ENCODE measurements at places on chromosomes 4 and X.

DNA sequence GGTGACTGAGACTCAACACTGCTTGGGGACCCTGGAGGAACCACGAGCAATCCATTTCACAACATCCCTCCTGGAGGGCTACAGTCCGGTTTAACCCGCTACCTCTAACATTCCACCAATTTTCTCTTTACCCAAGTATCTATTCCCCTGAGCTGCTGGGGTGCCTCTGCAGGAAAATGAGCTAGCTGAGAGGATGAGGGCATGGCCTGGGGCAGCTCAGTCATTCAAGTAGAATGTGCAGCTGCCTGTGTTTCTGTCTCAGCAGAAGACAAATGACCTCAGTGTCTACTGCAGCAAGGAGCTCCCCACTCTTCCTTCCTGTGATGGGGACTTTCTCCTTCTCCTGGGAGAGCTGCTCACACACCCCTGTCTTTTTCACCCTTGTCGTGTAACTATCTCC, 120.8 kb downstream of the ZNF518B start:
- DNase-seq, result no peak

- DNase-seq, result no peak
Observed at GRCh38 chr4:2732526-2732925, 23.6 kb downstream of the TNIP2 start.

GRCh38 chrX:118807151-118808017, 16.2 kb upstream of the ZCCHC12 start:
- peak; percentile 40 for DNase-seq

GRCh38 chrX:66756717-66757116, 117.8 kb upstream of the EDA2R start:
- DNase-seq, result no peak

DNA sequence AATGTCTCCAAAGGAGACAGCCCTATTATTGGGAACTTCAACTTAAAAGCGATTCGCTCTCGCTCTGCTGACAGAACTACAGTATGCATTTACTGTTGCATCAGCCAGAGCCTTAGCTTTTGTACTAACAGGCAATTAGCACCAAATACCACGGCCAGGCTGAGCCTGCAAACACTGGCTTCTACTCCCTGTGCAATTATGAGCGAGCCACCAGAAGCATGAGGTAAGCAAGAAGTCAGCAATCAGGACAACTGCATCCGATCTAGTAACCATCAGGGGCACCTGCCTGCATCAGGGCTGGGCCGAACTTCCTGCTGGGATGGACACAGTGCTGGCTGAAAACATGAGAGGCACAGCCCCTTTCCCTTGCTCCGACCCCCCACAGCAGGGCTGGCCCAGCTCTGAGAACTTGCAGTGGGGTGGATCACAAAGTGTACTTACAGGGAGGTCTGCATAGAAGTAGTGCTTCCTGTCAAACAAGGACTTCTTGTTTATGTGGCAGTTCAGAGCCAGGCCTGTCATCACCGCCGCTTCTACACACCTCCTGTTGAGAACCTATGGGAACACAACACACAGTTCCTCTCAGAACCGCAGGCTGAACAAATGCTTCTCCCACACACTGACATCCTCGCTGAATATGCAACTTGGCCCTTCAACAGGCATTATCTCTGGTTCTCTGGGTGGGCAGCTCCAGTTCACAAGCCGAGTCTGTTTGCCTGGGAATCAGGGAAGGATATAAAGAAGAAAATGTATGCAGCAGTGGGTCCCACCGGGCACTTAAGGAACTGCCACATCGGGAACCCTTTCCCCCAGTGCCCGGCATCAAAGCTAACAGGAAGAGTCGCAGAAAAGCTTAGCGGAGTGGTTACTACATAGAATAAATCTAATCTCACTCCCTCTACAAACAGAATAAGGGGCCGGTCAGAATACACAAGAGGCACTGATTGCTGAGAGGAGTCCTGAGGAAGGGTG, 41.5 kb downstream of the GATB start:
- DNase-seq, result no peak

DNA sequence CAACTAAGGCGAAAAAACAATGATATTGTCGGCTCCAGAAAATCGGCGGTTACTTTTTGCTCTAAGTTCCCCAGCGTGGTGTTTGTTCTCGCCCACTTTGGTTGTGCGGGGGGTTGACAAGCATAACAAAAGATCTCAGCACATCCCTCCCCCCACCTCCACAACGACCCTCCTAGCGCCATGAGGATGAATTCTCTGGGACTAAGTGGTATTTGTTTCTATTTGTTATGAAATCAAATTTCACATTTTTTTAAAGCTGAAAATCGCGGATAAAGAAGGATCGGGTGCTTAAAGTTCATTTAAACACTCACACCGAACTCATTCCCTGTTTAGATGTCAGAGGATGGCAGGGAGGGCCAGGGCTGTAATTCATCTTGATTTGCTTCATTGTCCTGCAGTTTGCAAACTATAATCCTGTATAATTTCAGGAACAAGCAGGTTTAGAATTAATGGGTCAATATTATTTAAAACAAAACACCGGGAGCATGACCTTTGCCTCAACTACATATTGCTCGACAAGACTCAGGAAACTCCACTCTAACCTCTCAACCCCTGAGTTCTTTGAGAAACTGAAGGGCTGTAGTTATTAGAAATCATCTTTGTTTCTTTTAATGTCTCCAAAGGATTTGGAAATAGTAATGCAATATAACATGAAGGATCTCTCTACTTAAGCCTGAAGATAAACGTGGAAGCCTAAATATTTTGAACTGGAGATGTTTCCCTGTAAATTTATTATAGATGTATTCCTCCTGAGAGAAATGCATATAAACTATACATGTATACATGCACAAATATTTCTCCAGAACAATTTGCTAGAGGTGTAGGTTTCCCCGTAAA, 6.4 kb downstream of the PITX2 start:
- DNase-seq, result no peak

GRCh38 chr4:161991811-161992210, 172.0 kb downstream of the FSTL5 start:
- DNase-seq, result no peak

GRCh38 chrX:136032370-136032769, 47.1 kb downstream of the SLC9A6 start:
- no peak for DNase-seq

GRCh38 chr4:169188204-169188603, 82.6 kb downstream of the SH3RF1 start:
- DNase-seq, result no peak

DNA sequence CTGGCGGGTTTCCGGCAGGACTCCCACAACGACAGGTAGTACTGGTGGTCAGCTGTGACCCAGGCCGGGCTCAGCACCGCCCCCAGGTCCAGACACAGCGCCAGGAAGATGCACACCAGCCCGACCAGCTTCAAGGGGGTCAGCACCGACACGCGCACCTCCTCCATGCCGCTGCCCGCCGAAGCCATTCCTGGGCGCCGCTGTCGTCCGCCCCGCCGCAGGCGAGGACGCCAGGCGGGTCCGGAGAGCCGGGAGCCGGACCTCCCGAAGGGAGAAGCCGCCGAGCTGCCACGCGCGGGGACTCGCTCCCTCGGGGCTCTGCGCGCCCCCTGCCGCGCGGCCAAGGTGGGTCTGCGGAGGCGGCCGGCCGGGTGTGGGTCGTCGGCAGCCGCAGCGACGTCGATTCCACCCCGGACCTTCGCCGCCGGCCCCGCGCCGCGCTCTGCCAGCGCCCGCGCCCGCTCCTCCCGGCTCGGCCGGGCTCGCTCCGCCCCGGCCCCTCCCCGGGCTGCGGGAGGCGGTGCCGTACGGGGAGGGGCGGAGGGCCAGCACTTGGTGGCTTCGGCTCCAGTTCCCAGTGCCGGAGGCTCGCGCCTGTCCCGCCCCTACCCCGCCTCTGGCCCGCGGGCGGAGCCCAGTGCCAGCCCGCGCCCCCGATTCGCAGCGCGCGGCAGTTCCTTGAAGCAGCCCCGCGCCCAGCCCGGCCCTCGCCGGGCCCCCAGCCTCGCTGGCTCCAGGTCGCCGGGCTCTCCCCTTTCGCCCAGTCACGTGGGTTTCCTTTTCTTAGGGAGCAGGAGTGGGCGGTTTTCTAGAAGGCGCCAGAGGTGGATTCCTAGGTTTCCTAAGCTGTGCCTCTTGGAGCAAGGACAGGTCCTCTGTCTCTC, at the start of gene TMEM47:
Gene TMEM47, minus strand, starts transcription at position 444 of the 884 bp plus-strand sequence. Its CDS starts 256 bp downstream, at position 188.
- no peak for DNase-seq

GRCh38 chr4:74038425-74039314, at the start of gene CXCL3:
Gene CXCL3, minus strand, starts transcription at chr4:74038689. Its CDS starts 78 bp downstream, at chr4:74038611.
- DNase-seq, result peak; percentile 61

- peak; percentile 49 for DNase-seq
Observed at GRCh38 chr4:147096667-147097604, 151.3 kb upstream of the TTC29 start.

- no peak for DNase-seq
Observed at GRCh38 chr4:87500092-87500462, 29.1 kb downstream of the SPARCL1 start.

DNA sequence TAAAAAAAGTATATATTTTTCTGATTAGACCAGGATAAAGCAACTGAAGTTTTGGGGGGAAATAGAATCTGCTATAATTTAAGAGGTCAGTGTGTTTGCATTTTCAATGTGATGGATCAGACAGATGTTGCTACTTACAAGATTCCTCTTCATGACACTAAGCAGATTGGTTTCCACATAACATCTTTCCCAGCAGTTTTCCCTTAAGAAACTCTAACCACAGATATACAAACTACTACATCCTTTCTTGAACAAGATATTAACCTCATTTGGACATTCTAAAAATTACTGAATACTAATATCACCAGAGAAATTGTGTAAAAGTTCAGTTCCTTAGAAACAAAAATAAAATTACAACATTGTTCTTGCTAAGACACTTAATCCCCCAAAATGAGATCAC, 106.7 kb upstream of the GUCY1A1 start:
- DNase-seq, result no peak

DNA sequence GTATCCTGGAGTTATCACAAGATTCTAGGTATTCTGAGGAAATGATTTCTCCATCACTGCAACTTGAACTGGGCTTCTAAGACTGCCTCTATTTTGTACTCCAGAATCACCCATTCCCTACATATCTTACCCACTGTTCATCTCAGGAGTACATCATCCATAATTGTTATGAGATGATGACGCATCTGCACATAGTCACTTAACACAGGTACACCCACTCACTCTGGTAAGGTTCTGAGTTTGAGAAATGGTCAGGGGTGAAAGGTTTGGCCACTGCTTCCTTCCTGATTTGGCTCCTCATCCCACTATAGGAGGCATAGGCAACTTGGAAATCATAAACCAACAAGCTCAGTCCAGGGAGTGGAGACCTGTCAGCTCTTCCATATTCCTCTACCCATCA, 143.9 kb downstream of the GLRA2 start:
- DNase-seq, result no peak

DNA sequence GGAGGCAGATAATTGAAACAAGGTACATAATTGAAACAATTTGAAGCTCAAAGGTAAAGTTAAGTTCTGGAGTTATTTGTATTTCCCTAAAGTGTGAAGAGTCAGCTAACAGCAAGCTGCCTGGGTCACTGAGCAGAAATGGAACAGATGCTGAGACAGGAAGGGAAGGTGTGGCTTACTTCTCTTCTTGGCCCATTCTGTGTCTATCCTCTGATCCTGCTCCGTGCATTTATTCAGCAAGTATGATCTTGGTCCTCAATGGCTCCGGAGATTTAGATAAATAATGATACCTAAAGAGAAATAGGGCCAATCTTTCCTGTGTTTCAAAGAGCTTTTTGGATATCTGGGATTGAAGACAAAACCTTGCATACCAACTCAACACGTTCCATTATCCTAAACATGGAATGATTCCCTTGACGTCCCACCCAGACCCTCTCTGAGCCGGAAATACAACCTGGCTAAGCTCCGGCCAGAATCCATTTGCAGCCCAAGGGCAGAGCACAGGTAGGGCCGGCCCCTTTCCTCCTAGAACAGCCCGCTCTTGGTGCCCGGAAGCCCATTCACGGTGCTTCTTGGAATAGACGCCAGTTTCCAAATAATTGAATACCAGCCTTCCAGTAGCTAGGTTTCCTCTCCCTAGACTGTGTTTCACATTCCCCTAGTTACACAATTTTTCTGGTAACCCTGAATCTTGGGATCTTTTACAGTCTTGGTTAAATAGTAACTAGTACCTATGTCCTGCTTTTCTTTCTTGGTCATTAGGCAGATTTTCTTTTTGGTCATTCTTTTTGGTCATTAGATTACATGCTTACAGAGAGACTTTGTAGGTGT, 211.0 kb downstream of the NWD2 start:
- DNase-seq, result no peak

DNA sequence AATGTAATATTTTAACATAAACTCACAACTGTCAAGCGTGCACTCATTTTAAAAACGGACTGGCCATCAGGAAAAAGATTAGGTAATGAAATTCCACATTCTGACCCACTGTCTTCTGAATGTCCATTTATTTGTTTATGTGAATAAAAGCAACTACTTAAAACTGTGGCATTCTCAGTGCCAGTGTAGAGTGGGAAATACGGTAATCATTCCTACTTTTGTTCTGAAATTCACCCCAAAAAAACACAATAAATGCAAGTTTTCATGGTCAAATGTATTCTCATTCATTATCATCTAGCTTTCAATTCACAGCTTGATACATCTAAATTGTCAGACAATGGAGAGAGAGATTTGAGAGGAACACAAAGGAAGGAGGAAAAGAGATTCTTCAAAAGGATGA, 260.9 kb downstream of the DCHS2 start:
- DNase-seq, result no peak

GRCh38 chrX:20968996-20969395, 405.2 kb upstream of the CNKSR2 start:
- DNase-seq, result no peak

GRCh38 chr4:88012647-88013046, 5.2 kb downstream of the PKD2 start:
- peak; percentile 85 for DNase-seq

DNA sequence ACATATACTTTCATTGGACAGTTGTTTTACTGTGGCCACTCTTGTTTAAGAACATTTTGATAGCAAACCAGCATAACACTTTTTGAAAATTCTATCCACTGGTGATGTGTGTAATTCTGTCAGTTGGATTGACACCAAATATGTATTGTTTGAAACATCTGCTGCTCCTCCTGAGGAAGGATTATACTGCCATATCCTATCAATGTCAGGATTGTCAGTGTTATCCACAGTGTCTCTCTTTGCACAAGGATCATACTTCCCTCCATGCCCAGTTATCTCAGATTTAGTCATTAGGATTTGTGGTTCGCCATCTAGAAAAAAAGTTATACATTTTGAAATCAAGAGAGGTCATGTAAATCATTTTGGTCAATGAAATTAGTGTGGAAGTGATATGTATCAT, 1859.6 kb downstream of the C4orf33 start:
- no peak for DNase-seq

GRCh38 chr4:122065915-122066314, 86.2 kb upstream of the BLTP1 start:
- DNase-seq, result no peak

DNA sequence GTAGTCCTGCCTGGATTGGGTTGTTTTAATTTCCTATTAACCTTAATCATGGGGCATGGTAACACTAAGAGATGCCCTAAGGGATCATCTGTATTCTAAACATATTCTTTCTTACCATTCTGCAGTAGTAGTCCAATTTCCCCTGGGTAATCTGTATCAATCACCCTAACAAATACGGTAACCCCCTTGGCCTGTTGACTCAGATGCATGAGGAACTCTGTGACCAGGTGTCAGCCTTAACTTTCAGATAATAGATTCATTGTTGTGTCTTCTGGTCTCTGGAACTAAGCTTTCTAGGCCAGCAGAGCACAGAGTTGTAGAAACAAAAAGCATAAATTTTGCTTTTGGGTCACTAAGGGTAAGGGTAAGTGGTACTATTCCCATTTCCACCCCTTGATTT, 13.1 kb upstream of the BANK1 start:
- no peak for DNase-seq

- no peak for DNase-seq
Observed at GRCh38 chrX:79604364-79604763, 237.2 kb upstream of the ITM2A start.

Data from AML-193 (cell line).